Inflammatory macrophage (primary cell): ENCODE measurements at places on chromosomes 4 and X.
A peak's percentile ranks its signal among the peaks of the same experiment; 100 is the strongest.

DNA sequence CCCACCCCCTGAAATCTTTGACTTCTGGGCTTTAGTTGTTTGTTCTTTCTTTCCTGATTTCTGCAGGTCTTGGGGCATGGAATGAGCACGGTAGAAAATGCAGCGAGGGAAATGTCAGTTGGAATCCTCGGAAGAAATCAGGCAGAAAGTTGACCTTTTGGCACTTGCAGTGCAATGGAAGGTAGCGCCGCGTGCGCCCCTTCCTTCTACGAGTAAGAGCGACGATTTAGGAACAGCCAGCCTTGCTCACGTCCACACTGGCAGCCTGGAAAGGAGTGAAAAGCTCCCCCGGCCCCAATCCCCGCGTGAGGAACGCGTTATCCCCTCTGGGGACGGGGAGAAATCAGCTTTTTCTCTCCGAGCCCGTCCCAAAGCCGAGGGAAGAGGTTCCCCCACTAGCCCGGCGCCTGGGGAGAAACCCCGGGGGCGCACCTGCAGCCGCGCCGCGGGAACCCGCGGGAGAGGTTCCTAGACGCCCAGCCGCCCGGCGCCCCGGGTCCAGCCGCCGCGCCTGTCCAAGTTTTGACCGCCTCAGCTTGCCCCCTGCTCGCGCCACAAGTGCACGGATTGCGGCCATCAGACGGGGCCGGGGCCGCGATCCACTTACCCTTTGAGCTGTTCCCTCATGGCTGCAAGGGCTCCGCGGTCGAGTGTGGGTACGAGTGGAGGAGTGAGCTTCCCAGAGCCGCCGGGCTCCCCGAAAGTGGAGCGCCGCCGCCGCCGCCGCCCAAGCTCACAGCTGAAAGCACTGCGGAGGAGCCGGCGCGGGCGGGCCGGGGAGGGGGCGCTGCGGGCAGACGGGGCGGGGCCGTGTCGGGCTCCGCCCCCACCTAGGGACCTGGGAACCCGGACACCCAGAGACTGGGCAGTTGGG lies 194.6 kb upstream of the FTHL17 start:
- peak; percentile 1 for DNase-seq

- DNase-seq = no peak
Measured at GRCh38 chr4:13541720-13542576, 2.4 kb downstream of the NKX3-2 start.

GRCh38 chr4:519885-520682 lies 21.1 kb downstream of the PIGG start:
- DNase-seq = no peak

DNA sequence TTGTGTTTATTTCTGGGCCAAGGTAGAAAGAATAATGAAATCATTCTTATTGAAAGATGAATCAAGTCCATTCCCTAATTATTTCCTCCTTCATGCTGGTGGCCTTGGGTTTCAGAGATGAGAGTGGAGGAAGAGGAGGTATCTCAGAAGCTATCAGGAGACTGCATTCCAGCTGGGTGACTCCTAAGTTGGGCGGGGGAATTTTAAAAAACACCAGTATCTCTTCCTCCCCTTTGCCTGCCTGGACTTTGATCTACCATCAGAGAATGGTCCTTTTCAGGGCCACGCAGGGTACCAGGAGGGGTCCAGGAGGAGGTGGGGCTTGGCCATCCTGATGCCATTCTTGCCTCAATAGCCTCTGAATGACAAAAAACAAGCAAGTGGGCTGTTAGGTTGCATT lies 104.4 kb downstream of the ASMT start:
- DNase-seq = no peak

DNA sequence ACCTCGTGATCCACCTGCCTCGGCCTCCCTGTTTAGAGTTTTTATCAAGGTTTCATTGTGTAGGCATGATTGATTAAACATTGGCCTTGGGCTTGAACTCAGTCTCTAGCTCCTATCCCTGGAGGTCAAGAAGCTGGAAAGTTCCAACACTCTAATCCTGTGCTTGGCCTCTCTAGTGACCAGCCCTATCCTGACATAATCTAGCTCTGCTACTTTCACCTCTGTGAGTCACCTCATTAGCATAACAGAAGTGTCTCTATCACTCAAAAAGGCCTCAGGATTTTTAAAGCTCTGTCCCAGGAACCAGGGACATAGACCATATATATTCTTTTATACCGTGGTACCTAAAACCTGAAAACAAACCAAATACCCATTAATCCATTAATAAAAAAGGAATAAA lies 377.5 kb downstream of the CENPC start:
- no peak for DNase-seq

DNA sequence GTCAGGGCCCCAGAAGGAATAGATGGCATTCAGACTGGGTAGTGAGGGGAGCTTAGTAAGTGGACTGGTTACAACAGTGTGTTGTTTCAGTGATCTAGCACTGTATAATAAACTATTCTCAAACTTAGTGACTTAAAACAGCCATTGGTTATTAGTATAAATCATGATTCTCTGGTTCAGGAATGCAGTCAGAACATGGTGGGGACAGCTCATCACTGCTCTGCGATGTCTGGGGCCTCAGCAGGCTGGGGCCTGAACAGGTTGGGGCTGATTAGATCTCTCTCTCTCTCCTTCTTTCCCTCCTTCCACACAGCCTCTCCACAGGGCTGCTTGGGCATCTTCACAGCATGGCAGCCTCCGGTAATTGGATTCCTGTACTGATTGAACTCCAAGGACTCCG lies 160.4 kb downstream of the GATB start:
- no peak for DNase-seq

DNA sequence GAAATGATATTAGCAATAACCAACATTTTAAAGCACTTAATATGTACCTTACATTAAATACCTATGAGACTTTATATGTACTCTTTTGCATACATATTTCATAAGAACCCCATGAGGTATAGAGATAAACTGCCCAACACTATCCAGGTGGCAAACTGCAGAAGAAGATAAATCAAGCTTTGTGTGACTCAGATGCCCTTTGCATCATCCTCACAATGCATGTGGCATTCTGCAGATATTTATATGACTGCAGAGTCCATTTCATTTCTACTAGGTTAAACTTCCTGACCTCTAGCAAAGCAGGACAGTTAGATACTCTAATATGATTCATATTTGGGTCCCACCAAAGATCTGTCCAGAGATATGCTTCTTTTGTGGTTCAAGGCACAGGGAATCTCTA lies 85.6 kb upstream of the RASGEF1B start:
- no peak for DNase-seq

GRCh38 chr4:105415281-105415744 lies 58.5 kb downstream of the PPA2 start:
- no peak for DNase-seq

- no peak for DNase-seq
Measured at GRCh38 chr4:8690216-8691150, 97.9 kb downstream of the CPZ start.

GRCh38 chr4:56286763-56287162 lies 100.5 kb downstream of the AASDH start:
- DNase-seq = no peak

GRCh38 chr4:161442921-161443320 lies 720.9 kb downstream of the FSTL5 start:
- no peak for DNase-seq

DNA sequence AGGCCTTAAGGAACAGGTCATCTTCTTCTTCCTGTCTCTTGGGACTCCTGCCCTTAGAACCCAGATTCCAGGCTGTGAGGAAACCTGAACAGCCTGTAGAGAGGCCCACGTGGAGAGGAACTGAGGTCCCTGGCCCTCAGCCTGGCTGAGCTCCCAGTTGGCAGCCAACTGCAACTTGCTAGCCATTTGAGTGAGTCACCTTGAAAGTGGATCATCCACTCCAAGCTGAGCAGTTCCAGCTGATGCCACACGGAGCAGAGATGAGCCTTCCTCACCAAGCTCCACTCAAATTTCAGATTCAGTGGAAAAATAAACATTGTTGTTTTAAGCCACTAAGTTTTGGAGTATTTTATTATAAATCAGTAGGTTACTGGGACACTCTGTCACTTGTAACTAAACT lies 392.5 kb downstream of the BCOR start:
- peak; percentile 39 for DNase-seq

GRCh38 chr4:76850010-76850441 lies 47.9 kb downstream of the SOWAHB start:
- DNase-seq = no peak

DNA sequence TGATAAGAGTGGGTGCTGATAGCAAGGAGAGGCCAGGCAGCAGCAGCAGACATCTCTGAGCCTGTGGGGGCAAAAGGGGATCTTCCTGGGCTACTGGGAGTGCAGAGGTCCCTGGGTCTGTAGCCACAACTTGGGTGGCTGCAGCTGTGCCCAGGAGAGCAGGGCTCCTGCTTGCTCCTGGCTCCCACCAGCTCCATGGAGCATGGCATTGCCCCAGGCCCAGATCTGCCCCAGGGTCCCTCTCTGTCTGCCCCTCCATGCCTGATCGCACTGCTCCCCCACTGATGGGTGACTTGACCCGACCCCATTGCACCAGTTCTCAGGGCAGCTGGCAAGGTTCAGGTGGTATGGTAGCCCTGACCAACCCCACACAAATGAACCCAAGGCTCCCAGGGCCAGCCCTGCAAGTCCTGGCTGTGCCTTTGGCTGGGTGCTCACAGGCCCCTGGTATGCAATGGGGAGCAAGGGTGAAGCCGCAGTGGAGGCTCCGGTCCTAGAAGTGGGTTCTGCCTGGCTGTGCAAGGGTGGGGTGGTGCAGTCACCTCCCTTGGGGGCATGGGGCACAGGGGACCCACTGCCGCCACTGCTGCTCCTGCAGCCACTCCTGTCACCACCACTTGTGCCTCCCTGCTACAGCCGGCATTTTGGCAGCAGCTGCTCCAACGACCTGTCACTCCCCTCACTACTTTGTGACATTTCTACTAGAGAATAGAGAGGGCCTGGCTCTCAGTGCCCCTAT lies 184.9 kb downstream of the NPFFR2 start:
- no peak for DNase-seq

DNA sequence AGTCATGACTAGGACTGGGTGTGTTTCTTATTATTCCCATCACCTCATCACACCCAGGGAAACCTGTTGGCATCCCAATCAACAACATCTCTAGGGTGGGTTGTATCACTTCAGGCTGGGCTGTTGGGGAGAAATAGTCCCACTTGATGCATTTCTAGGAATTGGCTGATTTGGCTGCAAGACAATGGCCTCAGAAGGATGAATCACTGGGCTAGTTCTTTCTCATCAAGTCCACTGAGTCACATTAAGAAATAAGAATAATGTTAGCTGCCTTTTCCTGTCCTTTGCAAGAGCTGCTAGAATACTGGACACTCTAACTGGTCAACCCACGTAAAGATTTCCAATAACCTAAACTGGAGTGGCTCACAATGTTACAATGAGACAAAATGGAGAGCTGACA lies 104.2 kb downstream of the CHRDL1 start:
- no peak for DNase-seq

DNA sequence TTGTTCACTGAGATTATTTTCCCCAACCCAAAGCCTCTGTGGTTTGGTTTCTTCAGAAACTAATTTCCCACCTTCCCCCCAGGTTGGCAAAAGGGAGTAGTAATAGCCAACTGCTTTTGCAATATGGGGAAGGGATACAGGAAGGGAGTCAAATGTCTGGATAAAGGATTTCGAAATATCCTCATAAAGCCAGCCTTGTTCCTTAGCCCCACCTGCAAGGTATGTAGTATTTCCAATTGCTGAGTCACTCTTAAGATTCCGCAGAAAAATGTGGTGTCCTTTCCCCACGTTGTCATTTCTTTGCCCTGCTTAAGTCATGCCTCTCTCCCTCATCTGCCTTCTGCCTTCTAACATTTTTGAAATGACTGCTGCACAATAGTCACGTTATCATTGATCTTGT lies 138.8 kb upstream of the DCAF8L1 start:
- no peak for DNase-seq

DNA sequence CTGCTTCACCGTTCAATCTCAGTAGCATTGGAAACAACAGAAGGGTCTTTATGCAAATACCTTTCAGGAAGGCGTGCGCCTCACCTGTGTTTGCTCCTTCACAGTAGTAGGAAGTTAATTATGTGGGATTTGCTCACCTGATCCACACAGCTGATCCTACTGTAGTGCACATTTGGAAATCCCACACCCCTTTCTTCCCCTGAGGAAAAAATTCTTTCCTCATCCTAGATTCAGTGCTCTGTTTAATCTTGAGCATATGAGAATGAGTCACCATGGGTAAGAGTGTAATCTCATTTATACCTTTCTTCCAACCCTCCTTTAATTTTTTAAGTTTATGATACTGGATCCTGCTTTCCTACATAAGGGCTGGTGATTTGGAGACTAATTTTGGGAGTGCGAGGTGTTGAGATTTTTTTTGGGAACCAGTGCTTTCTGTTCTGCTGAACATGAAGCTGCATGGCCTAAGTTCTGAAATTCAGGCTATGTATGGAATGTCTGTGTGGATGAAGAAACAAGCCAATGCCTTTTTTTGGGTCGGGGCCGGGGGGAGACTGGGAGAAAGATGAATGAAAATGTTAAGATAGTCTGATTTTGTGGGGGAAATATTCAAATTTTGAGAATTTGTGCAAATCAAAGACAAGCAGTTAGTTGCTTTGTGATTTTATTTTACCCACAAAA lies 19.0 kb downstream of the GAB1 start:
- DNase-seq = no peak

GRCh38 chr4:78764498-78764961 lies 11.6 kb upstream of the BMP2K start:
- peak; percentile 80 for DNase-seq

DNA sequence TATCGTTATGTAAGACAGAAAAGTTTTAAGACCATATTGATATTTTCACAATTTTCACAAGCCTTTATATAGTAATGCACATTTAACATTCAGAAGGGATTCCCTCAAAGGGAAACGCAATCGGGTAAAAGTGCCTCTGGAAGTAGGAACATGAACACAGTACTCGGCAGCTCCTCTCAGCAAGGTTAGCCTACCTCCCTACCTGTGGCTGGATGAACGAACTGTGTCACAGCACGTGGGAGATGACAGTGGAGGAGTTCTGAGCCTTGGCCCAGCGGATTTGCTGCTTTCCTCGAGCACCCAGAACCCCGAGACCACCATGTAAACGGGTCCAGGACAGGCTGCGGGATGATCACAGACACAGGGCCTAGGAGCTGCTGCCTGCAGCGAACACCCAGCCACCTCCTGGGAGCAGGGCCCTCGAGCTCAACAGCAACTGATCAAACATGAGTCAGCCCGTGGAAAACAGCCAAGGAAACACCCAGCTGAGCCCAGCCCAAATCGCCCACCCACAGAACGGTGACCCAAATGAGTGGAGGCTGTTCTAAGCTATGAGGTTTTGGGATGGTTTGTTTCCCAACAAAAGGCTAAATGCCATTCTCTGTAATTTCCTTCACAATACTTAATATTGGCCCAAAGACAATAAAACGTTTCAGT lies 30.4 kb downstream of the FAT1 start:
- DNase-seq = no peak

GRCh38 chr4:140300271-140300970 lies 73.0 kb upstream of the SCOC start:
- no peak for DNase-seq

GRCh38 chrX:24202465-24203031 lies 53.0 kb downstream of the ZFX start:
- DNase-seq = no peak
